ENCODE measurements at places on chromosomes 2 and 18.

DNA sequence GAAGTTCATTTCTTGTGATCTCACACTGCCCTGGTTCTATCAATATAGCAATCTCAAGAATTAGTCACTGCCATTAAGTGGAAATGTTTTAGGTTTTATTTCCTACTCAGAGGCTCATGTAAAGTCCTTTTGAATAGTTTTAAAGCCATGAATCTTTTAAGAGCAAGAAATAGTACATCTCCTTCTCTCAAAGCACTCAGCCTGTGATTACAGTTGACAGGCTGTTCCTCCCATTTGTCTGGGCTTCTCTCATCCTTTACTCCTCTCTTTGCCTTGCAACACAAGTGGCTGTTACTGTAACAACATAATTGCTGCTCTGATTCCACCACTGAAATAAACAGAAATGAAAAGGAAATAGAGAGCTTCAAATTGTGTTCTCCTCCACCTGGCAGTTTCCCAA lies 18.4 kb downstream of the GRP start:
- DNase-seq, result no peak

DNA sequence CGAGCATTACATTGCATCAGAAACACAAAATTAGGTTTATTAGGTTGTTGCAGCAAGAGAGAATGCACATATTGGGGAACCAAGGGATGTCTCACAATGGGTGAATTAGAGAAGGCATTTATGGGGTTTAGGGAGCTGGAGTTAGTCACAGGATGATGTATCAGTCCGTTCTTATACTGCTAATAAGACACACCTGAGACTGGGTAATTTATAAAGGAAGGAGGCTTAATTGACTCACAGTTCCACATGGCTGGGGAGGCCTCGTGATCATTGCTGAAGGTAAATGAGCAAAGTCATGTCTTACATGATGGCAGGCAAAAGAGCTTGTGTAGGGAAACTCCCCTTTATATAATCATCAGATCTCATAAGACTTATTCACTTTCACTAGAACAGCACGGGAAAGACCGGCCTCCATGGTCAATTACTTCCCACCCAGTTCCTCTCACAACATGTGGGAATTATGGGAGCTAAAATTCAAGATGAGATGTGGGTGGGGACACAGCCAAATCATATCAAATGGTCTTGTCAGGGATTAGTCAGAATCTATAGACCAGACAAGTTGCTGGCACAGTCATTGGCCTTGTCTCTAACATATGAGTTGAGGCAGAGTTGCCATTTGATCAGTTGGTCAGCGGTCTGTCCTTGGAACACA lies 61.9 kb upstream of the RBMS1 start:
- no peak for DNase-seq

DNA sequence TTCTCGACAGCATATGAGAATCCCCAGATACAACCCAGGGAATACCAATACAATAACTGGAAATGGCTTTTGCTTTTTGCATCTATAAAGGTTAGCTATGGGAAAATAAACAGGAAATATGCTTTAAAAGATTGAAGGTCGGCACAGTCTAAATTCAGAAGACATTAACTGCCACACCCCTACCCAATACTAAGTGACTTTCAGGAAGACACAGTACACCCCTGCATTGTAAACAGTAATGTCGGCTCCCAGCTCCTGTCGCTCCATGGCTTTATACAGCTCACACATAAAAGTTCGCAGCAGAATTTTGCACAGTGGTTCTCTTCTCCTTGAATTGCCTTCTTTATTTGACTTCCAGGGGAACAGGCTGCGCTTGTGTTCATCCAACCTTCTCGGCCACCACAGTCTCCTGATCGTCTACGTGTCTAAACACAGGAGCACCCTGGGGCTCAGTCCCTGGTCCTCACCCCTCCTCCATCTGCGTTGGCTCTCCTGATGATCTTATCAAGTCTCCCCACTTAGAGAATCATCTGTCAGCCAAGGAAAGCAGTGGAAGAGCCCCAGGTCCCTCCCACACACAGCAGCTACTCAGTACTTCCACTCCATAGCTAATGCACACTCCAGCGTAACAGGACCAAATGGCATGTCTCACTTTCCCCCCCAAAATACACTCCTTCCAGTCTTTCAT lies 22.7 kb downstream of the CYB5A start:
- peak; percentile 48 for DNase-seq

GRCh38 chr2:111053825-111054515 lies 66.7 kb upstream of the BCL2L11 start:
- no peak for DNase-seq

DNA sequence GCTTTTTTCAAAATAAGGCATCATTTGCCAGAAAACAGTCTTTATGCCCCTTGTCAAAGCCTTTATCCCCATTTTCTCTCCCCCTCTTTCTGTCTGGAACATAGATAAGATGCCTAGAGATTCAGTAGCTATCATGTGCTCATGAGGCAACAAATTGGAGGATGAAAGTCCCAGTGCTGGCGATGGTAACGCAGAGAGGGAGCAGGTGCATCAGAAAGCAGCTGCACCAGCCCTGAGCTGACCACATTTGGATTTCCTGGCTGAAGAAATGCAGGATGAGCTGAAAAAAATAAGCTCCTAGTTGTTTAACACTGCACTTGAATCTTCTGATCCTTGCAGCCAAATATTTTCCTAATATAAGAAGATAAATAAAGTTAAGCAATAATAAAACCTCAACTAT lies 48.0 kb downstream of the LOXHD1 start:
- DNase-seq, result no peak

- DNase-seq, result no peak
Observed at GRCh38 chr2:183078163-183078463, 434 bp upstream of the DUSP19 start.

DNA sequence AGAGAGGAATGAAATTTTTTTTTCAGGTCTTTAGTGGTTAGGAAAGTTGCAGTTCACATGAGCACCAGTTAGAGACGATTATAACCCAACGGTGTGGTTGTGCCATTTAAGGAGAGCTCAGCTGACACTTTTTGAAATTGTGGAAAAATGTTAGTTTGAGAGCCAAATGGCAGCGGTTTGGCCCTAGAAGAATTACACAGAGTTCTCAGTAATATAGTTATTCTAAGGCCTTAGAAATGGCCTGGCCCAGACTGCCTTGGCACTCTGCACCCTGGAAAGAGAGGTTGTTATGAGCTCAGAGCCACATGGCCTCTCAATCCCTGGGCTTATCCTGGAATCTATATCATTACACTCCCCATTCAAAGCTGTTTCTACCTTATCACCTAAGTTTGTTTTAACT lies 117.4 kb downstream of the RHBDD1 start:
- no peak for DNase-seq

DNA sequence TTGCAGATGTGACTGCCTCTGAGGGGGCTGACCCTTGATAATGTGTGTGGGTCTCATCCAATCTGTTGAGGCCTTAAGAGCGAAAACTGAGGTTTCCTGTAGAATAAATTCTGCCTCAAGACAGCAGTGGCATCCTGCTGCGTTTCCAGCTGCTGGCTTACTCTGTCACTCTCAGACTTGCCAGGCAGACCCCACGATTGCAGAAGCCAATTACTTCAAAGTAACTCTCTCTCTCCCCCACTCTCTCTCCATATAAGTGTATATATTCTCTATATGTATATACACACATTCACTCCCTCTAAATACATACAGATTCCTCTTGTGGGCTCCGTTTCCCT lies 152.5 kb upstream of the ALKAL2 start:
- DNase-seq, result no peak

DNA sequence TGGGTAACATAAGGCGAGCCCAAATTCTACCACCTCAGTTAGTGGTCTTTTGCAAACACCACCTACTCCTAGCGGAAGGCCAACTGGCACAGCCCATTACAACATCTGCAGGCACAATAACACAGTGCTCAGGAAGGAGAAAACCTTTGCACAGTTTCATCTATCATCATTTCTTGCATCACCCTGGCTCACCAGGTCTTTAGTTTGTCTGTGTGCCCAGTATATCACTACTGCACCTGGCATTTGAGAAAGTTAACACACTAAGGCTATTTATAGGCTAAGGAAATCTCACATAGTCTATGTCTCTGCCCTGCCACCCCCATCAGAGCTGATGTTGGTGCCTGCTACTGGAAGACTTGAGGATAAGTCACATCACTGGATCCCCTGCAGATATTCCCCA lies 484.0 kb downstream of the SATB2 start:
- no peak for DNase-seq

GRCh38 chr2:190540048-190540447 lies 5.5 kb upstream of the NEMP2 start:
- DNase-seq, result peak; percentile 15

- DNase-seq, result no peak
Observed at GRCh38 chr2:106932644-106933043, 46.7 kb upstream of the ST6GAL2 start.

GRCh38 chr2:128198656-128199055 lies 107.7 kb downstream of the UGGT1 start:
- DNase-seq, result no peak

DNA sequence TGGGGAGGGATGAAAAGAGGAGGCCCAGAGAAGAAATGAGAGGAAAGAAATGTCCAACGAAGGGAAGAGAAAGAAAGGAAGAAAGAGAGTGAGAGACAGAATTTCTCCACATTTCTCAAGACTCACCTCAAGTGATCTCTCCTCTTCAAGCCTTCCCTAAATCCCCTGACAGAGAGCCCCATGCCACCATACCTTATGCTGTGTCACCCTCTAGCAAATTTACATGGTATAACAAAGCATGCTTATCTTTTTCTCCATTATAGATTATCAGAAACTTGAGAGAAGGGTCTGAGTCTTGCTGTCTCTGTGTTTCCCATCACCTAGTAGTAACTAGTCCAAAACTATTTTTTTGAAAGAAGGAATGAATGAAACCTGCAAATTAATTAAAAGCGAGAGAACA lies 1208.4 kb downstream of the DPP10 start:
- DNase-seq, result no peak

GRCh38 chr2:180742801-180743200 lies 237.6 kb upstream of the UBE2E3 start:
- DNase-seq, result peak; percentile 58

DNA sequence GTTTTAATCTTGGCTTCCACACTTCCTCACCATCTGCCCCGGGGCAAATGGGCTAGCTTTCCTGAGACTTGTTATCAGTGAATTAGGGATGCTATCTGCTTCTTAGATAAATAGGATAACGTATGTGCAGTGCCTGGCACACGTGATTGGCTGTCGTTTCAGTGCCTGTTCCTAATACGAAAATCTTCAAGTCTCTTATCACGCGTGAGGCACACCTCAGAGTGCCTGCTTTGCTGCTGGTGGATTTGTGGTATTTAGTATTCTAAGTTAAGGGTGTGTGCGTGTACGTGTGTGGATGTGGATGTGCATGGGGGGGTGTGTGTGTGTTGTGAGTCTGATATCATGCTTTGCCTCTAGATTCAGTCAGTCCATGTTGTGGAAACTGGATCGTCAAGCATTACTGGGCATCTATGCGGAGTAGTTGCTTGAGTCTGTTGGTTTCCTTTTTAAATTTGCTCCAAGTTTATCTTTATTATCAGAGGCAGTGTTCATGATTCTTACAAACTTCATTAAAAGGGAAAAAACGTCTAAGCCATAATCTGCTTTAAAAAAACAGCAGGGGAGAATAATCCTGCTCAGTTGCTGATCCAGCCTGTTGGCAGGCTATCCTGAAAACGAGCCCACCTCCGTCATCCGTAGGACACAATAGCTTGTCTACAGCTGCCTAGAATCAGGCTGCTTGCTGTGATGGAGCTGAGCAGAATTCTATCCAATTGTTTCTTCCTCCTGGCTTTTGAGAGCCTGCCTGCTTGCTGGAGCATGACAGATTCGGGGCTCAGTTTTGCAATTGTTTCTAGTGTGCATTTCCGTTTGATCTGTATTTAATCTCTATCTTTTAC lies 6.6 kb downstream of the SH3RF3 start:
- DNase-seq, result peak; percentile 68

GRCh38 chr2:216742411-216742810 lies 47.1 kb upstream of the IGFBP5 start:
- DNase-seq, result no peak

DNA sequence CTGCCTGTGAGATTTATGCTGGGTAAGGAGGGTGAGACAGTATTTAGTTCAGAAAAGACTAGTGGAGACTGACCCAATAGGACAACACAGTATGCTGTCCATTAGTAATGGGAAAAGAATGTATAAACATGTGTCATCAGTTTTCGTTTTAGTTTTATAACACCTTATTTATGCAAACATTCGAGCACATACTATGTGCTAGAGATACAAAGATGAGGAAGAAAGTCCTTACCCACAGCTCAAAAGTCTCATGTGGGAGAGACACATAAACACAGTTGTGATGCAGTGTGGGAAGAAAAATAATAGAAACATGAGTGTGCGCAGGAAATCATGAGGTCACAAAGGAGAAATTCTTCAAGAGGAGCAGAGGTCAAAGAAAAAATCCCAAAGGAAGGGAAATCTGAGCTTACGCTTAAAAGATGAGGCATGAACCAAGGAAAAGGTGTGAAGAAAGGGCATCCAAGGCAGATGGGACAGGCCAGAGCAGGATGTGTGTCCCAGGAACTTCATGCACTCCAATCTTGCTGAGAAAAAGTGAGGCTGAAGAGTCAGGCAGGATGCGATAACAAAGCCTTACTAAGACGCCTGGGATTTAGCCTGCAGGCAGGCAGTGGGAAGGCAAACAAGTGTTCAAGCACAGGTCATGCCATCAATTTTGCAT lies 8.1 kb downstream of the METTL21A start:
- DNase-seq, result peak; percentile 87

DNA sequence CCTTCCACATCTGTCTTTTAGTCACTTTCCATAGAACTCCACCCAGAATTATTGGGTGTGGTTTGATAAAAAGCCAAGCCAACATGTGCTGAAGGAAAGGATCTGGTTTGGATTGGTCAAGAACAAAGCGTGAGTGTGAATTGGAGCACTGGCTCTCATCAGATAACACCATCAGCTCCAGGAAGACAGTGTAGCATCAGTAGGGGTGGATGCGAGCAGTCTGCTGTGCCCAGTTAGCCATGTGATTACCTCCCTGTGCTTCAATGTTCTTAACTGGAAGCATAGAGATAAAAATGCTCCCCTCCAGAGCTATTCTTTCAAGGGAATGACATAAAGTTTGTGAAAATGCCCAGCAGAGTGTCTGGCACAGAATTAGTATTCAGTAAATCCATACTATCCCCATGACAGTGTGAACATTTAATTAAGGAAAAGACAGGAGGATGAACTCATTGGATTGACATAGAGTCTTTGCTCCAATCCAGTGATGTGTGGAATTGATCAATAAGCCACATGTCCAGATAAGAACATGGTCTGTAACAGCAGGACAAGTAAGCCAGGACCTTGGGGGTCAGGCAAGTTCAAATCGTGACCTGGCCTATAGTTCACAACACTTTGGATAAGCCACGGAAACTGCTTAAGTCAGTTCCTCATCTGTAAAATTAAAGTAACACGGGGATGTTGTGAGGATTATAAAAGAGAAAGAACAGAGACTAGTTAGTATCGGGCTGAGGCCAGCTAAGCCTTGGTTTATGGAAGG lies 68.0 kb downstream of the FAM124B start:
- no peak for DNase-seq

GRCh38 chr18:78862395-78862794 lies 117.2 kb upstream of the SALL3 start:
- DNase-seq, result no peak

Measured in fibroblast of pulmonary artery (primary cell).